SIG-M5 (cell line): ENCODE measurements at places on chromosomes 16 and 17.

GRCh38 chr16:57859331-57859730 is 57.0 kb upstream of the KIFC3 start:
- no peak for DNase-seq

DNA sequence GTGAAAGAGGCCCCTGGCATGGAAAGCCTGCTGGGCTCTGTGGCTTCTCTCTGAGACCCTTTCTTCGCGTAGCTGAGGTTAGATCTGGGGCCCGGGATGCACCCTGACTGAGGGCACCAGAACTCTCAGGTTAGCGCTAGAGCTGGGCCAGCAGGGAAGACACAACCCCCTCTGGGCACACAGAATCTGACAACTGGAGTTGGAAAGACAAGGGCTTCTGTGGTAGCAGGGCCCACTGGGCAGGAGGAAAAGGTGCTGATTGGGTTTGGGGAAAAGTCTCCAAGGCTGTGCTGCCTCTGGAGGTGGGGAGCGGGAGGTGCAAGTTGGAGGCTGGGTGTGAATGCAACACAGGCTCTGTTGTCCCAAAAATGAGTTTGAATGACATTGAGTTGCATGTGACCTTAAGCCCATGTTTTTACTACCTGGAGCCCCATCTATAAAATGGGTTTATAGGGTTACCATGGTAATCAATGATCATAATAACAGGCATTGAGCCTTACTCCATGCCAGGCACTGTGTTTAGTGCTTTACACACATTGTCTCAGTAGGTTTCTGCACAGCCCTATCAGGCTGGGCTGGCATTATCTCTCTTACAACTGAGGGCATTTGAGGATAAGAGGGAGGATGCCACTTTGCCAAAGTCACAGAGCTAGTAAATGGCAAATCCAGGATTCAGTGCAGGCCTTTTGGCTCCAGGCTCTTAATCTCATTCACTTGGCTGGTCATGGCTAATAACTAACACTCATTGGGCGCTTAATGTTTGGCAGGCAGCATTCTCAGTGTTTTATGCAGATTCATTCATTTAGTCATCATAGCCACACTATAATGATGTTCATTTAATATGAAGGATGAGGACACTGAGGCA is 9.5 kb upstream of the IGFBP4 start:
- no peak for DNase-seq

DNA sequence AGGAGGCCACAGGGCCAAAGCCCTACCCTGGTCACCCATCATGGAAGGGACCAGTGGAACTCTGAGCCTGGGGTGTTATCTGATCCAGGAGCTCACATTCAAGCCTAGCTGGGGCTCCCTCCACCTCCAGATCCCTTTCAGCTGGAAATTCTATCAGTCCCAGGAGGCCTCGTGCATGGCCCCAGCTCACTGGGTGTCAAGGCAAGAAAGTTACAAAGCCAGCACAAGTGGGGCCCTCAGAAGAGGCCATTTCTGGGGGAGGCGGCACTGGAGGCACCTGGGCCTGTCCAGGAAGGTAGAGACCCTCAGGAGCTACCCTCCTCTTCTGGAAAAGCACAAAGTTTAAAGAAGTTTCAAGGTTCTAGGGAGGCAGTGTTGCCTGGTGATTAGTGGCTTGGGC is 4.8 kb downstream of the CA7 start:
- DNase-seq: no peak

DNA sequence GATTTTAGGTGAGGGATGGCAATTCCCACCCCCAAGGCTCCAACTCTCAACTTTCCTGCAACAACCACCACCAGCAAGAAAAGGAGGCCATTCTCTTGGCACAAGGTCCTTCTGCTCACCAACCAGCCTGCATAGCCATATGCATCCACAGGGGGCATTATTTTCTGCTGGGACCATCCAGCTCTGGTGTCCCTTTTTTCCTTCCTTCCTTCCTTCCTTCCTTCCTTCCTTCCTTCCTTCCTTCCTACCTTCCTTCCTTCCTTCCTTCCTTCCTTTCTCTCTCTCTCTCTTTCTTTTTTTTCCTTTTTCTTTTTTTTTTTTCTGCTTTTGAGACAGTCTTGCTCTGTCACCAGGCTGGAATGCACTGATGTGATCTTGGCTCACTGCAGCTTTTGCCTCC is 21.1 kb upstream of the COX10 start:
- DNase-seq: no peak

- DNase-seq: peak; percentile 77
Observed at GRCh38 chr17:80092959-80093358, 8.4 kb upstream of the GAA start.

DNA sequence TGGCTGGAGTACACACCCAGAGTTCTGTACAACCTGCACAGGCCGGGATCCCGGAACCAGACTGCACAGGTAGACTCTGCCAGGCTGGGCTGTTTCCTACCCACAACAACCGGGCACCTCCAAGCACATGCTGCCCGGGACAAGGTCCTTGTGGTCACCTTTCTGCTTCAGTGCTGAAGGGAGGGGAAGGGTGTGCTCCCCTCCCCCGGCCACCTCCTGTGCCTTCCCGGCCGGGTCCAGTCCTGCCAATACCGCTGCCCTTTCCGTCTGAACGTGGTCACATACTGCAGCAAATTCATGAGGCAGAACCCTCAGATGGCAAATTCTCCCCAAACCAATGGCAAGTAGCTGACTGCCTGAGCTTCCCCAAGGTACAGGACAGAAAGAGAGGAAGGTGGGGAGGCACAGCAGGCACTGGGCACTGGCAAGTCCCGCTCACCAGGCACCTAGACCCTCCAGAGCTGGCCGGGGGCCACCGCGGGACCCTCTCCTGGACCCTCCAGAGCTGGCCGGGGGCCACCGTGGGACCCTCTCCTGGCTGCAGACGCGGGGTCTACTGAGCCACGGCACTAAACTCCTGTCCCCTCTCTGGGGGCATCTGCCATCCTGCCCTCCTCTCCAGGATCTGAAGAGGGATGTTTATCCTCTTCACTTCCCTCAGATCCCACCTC is 22.8 kb downstream of the SLC43A2 start:
- DNase-seq: no peak

DNA sequence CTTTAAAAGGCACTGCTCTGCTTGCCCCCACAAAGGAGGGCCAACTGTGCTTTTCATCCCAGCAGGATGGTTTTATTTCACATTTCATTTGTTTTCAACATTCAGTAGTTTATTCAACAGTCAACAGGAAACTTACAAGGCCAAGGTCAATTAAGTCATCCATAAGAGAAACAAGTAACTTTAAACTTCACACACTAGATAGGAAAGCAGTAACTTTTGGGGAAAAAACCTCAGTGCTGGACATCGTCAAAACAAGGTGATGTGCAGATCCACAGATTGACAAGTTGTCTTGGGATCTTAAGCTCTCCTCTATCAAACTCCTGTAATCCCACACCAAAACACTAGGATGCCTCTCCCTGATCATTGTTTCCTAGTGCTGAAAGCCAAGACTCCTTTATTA is 18.5 kb downstream of the NFE2L1 start:
- DNase-seq: no peak

GRCh38 chr16:83682116-83682867 is 125.5 kb upstream of the HSBP1 start:
- DNase-seq: no peak

DNA sequence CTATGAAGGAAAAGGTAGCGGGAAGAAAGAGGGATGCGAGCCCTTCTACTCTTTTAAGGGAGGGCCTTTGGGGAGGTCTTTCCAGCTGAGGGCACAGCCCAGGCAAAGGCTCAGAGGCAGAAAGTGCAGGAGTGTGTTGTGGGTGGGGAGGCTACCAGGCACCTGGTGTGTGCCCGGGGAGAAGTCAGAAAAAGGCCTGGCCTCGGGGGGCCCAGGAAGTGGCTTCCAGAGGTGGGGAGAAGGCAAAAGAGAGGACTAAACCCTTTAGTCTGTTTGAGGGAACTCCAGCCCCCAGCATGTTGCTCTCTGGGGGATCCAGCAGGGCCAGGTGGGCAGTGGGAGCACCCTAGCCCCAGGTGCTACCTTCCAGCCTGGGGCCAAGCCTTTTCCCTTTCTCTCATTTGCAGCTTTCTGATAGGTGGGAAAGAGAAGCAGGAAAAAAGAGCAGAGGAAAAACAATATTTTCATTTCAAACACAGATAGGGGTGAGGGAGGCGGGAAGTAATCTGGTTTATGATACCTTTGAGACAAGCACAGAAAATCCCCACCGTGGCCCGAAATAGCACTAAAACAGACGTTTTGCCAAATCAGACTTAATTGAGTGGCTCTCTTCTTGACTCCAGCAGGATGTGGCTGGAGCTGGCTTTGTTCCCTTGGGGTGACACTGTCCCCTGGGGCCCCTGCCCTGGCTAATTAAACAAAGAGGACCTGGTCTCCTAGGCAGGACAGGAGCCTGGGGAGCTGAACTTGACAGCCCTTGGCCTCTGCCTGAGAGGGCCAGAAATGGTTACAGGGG is 10.4 kb downstream of the RAI1 start:
- DNase-seq: no peak

DNA sequence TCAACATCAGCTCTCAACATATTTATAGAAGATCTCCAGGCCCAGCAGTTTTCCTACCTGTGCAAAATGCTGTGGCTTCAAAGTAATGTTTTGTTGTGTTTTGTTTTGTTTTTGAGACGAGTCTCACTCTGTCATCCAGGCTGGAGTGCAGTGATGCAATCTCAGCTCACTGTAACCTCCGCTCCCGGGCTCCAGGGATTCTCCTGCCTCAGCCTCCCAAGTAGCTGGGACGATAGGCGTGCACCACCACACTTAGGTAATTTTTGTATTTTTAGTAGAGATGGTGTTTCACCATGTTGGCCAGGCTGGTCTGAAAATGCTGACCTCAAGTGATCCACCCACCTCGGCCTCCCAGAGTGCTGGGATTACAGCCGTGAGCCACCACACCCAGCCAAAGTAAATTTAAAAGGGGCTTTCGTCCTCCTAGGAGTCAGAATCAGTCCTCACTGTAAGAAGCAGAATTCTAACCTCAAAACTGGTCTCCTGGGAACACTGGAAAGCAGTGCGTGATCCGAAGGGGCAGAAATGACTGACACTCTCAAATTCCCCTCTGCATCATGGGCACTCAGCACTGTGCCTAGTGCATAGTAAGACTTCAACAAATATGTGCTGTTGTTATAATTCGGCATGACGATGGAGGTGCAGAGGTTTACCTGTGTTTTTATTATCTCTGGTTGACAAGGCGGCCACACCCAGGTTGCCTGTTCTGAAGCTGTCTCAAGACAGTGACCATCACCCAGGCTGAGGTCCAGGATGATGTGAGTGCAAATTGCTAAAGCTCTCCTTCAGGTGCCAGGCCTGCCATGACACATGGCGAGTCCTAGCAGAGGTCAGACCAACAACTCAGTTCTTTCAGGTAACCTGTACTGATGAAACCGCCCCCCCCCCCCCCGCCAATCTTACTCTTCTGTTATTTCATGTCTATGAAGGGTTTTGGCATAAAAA is 59.8 kb downstream of the ADCY9 start:
- DNase-seq: no peak

- DNase-seq: no peak
Observed at GRCh38 chr16:84753412-84754326, 53.9 kb downstream of the USP10 start.

DNA sequence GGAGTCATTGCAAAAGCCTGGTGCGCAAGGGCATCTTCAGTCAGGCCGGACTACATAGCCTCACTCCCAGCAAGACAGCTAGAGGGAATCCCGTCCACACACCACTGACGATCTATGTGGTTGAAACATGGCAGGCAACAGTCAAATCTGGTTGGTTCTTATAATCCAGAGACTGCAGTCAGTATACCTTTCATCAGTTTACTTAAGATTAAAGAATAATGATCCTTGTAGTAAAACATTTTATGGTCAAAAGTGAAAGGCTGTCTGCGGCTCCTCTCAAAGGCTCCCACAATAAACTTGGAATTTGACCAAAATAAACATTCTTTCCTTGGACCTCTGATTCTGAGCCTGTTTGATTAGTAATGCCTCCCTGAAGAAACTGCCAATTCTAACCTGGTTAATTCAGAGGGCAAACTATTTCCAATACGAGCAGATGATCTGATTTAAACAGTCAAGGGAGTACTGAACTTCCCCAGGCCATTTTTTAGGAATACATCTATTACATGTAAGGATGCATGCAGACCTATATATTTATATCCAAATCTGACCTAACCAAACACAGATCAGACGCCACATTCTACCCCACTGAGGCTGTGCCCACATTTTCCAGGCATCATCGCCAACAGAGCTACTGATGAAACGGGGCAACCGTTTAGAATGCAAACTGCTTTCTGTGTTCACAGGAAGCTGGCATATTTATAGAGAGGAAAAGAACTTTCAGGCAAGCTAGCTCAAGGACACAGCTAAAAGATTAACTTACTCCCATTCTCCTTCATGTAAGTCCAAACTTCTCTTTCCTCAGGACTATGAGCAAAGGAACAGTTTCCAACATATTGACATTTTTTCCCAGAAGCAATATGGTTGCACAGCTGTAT is 15.3 kb upstream of the TXNDC11 start:
- no peak for DNase-seq

GRCh38 chr17:28908640-28909167 is 5.8 kb upstream of the DHRS13 start:
- no peak for DNase-seq

- DNase-seq: no peak
Observed at GRCh38 chr16:10520869-10521578, 59.4 kb downstream of the EMP2 start.

- no peak for DNase-seq
Observed at GRCh38 chr16:68713361-68713760, 23.7 kb upstream of the CDH1 start.

- no peak for DNase-seq
Observed at GRCh38 chr17:78111016-78111726, 17.4 kb downstream of the TMC6 start.

GRCh38 chr16:48788475-48788874 is 178.5 kb upstream of the N4BP1 start:
- DNase-seq: no peak
